Activated effector memory CD4-positive, alpha-beta T cell treated with Interleukin-2 at 50 U/mL for 16 hours (primary cell): ENCODE measurements at places on chromosomes 7 and 10.

DNA sequence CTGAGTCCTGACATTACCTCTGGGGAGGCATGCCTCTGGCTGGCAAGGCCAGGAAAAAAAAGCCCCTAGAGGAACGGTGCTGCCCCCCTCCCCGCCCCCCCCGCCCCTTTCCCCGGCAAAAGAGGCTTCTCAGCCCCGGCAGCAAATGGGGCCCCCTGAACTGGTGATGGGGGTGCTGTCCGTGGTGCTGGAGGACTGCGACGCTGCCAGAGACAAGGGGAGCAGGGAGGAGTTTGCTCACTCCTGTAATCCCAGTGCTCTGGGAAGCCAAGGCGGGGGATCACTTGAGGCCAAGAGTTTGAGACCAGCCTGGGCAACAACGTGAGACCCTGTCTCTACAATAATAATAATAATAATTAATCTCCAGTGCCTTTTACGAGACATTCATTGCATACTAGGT lies 23.7 kb downstream of the SRRM3 start:
- DNase-seq = peak; percentile 6

DNA sequence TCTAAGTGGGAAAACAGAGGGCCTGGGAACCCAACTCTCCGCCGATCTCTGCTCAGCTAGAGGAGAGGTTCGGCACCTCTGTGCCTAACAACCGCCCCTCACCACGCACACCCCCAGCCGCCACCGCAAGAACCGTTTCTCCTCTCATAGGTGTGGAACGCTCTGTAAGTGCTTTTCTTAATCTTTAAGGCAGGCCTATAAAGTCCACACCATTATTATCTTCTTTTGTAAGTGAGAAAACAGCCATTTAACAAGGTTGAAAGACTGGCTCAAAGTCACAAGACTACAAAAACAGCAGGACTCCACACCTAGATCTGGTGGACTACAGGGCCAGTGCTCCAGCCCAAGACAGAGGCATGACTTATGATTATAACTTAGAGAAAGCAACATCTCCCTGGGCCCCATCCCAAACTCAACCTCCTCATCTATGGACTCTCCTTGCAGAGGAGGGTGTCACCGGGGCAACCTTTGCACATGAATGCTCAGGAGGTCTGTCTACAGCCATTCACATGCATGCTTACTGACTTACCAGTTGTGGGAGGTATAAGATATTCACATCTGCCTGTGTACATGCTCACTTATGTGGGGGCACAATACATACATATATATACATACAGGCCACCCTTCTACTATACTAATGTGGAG lies 7.9 kb upstream of the NKX2-3 start:
- DNase-seq = no peak

GRCh38 chr10:11317936-11318670 lies 293.3 kb downstream of the USP6NL start:
- DNase-seq = no peak

GRCh38 chr7:40073239-40073638 lies 61.2 kb downstream of the MPLKIP start:
- DNase-seq = no peak

DNA sequence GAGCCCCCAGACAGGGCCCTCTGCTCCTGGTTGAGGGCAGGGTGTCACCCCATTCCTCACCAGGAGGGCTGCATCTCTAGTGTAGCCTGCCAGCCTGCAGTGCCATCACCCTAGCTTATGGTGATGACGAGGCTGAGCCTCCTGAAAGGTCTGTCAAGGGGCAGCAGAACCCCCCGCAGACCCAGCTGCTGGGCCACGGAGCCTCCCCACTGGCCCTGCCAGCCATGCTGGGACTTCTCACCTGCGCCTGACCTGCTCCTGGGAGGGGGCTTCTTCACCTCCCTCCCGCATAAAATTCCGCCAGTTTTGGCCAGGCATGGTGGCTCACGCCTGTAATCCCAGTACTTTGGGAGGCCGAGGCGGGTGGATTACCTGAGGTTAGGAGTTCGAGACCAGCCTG lies 40.4 kb upstream of the RASGEF1A start:
- no peak for DNase-seq

- DNase-seq = no peak
These were observed 34.4 kb upstream of the CUL1 start for GRCh38 chr7:148664324-148664723.

GRCh38 chr10:32077896-32078485 lies 21.8 kb upstream of the KIF5B start:
- no peak for DNase-seq

DNA sequence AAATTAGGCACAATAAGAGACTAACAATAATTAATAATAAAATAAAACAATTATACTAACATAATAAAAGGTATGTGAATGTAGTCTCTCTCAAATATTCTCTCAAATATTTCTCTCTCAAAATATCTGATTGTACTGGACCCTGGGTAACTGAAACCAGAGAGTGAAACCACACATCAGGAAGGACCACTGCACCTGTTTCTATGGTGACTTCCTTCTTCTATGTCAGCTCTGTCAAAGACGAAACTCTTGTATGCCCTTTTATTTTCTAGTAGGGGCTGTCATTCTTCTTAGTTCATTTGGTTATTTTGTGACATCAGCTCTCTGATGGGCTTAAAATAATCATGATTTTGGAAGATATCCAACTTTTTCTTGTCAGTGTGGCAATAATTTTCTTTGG lies 428.0 kb upstream of the TPK1 start:
- DNase-seq = no peak

DNA sequence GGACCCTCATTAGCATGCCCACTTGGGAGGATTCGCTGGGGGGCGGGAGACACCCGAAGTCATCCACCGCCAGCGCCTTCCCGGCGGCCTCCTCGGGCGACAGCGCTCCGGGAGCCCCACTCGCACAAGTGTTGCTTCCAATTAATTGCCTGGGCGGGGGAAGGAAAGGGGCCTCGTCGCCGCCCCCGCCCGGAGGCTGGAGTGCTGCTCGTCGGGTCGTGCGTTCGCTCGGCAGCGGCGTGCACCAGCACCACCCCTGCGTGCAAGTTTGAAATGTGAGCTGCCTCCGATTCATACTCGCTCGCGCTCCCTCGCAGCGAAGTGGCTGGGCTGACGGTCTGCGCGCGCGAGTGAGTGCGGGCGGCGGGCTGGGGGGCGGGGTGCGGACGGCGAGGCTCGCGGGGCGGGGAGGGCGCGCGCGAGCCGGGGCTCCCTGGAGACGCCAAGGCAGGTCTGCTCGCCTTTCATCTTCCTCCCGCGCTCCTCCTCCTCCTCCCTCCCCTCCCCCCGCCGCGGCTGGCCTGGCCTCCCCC lies 104.6 kb upstream of the PPIF start:
- DNase-seq = peak; percentile 32

- DNase-seq = no peak
These were observed 4.6 kb downstream of the LFNG start for GRCh38 chr7:2523941-2524807.
